ENCODE measurements at places on chromosomes 3 and 15.

DNA sequence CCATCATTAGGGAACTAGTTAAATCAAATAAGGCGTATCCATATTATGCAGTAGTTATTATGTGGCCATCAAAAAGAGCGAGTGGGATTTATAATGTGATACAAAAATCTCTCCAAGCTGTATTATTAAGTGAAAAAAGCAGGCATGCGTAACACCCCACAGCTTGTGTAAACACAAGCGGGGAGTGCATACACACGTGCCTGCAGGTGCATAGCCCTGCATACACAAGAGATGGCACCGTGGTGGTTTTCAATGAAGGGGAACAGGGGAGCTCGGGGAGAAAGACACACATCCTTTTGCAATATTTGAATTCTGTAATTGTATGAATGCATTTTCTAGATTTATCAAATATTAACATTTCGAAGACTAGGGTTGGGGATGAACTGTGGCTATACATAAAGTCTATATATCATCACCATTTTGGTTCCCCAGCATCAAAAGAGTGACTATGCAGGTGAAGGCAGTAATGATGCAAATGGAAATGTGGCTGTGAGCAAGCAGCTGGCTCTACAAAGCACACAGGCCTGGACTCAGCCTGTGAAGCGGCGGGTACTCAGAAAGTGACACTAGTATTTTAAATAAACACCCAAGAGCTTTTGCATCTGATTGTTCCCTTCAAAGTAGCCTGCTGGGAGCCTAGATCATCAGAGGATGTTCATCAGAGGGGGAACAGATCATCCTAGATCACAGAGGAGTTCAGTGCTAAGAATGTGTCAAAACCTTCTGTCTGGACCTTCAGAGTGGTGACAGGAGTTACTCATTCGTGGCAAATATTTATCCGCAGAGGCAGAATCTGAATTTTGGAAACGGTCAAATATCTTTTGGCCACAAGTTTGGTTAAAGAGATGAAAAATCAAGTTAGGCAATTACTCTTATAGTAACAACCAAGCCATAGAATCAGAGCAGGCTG is 9.4 kb upstream of the KIF7 start:
- DNase-seq: no peak

DNA sequence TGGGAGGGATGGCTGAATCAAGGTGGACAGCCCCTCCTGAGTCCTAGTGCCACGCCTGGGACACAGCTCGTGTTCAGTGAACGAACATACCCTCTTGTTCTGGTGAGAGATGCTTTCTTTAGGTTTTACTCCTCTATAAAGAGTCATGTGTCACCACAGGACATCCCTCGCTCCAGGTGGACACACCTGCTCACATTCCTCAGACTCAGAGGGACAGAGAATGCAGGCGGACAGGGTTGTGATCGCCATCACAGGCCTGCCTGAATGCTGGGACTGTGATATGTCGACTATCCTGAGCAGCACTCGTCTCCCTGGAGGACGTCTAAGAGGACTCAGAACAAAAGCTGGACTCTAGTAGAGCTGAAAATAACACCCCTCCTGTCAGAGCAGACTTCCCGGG is 96.4 kb upstream of the SNRPA1 start:
- DNase-seq: no peak

- no peak for DNase-seq
These were observed 1.0 kb downstream of the LPP start for GRCh38 chr3:188154809-188155574.

DNA sequence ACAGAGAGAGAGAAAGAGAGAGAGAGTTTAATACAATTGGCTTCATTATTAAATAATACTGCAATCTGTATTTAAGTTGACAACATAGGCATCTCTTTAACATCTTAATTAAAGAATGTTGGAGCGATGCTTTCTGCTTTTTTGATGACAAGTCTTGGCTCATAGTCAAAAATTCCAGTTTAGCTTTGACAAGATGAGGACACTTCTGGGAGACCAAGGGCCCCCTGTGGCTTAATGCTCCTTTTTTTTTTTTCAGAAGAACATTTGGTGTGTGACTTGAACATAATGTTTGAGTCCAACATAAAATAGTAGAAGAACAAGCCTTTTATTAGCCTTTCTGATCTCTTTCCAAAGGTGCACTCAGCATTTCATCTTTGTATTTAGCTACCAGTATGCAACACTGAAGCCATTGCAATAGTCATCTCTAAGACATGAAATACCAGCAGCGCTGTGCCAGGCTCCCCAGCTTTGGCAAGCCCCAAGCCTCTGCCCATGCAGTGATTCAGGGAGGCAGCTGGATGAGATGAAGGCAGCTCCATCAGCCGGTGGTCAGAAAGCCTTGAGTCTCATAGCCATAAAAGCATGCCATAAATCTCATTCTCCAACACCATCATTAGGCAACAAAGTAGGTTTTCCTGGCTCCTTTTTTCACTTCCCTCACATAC is 349.4 kb upstream of the SEMA6D start:
- DNase-seq: no peak

- DNase-seq: no peak
These were observed 56.0 kb upstream of the FURIN start for GRCh38 chr15:90812171-90812957.

DNA sequence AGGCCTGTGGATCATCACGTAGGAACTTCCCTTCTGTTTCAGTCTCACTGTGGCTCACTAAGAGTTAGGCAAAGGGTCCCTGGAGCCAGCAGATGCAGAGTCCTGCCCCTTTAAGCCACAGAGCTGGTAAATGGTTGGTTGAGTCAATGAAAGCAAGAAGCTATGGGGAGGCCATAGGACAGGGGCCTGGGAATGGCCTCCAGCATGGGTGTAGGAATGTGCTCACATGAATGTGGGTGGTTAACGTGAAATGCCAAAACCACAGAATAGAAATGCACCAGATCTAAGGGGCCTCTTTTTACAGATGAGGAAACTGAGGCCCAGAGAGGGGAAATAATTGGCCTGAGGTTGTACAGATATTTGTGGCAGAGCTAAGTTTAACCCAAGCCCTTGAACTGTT is 150.3 kb downstream of the TLE3 start:
- DNase-seq: no peak

DNA sequence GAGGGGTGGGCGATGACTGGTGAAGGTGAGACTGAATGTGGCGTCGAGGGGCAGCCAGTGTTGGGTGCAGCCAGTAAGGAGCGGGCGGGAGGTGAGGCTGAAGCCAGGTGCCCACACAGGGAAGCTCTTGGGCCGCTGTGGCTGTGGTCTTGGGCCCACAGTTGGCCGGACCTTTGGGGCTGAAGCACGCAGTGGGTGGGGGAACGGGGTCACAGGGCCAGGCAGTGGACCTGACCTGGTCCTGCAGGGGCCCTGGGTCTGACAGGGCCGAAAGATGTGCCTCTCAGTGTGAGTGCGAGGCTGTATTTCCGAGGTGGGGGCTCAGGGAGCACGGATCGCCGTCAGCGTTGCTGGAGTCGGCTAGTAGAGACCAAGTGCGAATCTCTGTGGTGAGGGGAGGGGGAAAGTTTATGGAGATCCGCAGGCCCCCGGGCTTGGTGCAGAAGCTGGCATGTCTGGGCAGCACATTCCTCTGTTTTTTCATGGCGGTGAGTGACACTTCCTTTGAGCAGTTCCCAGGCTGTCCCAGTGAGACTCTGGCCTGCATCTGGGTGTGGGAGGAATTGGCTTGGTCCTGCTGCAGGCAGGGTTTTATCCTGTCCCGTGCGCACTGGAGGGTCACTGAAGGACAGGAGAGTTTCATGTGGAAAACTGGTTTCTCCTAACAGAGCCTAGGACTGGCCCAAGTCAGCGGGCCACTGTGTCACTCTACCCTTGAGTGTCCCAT is 100.8 kb downstream of the TMEM266 start:
- no peak for DNase-seq

DNA sequence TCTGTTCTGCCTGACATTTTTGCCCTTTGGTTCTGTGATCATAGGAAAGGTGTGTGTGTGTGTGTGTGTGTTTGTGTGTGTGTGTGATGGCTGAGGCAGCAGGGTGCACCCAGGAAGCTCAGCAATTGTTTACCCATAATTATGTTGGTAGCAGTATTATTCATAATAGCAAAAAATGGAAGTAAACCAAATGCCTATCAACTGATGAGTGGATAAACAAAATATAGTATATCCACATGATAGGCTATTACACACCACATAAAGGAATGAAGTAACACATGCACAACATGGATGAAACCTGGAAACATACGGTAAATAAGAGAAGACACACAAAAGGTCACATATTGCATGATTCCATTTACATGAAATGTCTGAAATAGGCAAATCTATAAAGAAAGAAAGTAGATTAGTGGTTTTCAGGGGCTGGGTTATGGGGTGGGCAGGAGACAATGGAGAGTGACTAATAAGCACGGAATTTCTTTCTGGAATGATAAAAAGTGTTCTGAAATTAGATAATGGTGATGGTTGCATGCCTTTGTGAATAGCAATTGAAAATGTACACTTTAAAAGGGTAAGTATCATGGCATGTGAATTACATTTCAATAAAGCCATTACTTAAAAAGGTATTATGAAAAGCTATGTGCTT is 167.2 kb downstream of the POLR2M start:
- no peak for DNase-seq

GRCh38 chr15:95440712-95441111 is 889.8 kb upstream of the NR2F2 start:
- DNase-seq: no peak

- DNase-seq: no peak
These were observed 108.3 kb downstream of the TOP2B start for GRCh38 chr3:25556447-25556846.

GRCh38 chr15:93250209-93250608 is 161.2 kb upstream of the RGMA start:
- DNase-seq: no peak

DNA sequence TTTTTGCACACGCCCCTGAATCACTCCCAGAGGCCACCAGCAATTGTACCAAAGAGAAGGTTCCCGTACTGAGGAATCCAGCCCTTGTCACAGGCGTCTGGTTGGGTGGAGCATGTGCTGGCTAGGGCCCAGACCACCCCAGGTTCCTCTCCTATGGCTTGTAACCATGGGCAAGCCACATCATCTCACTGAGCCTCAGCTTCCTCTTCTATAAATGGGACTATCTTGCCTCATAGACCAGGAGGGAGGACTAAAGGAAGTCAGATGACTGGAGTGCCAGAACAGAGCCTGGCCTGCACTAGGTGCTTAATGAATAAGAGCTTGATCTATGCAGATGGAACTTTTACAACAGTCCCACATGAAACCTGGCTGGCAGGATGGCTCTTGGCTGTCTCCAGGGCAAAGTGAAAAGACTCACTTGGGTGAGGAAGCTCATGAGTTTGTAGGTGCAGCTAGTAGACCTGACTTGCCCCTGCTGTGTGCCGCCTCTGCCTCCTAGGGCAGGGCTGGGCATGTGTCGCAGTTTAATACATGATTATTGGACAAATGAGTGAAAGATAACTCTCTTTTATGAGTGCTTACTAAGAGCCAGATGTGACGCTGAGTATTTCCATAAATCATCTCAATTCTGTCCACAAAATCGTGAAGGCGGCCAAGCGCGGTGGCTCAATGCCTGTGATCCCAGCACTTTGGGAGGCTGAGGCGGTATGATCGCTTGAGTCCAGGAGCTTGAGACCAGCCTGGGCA is 29.3 kb downstream of the CTSH start:
- DNase-seq: no peak

GRCh38 chr3:23830869-23831484 is 25.2 kb downstream of the UBE2E1 start:
- DNase-seq: no peak

- DNase-seq: no peak
These were observed 3.6 kb upstream of the A4GNT start for GRCh38 chr3:138135833-138136194.

DNA sequence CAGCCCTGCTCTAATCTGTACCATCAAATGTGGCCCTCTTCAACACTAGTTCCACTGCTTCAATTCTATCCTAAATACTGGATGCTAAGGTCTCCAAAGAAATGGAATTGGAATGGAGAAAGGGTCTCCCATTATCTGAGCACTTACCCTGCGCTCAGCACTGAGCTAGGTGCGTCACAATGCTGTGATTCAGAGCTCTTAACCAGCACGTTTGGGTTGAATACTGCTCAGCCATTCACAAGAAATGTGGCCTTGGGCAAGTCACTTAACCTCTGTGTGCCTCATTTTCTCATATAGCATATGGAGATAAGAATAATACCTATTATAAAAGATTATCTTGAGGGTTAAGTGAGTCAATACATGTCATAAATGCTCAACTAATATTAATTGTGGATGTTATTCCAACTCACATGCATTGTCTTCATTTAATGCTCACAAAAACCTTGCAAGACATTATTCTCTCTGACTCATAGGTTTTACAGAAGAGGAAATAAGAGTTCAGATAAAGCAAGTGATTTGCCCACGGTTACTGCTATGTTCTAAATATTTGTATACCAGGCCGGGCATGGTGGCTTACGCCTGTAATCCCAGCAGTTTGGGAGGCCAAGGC is 27.4 kb upstream of the SRGAP3 start:
- no peak for DNase-seq

Measured in stimulated activated CD4-positive, alpha-beta T cell treated with anti-CD3 and anti-CD28 coated beads, Interleukin-4, amount 100 ng/mL, for 48 hours (primary cell).